ENCODE measurements at places on chromosomes 6 and 20.

DNA sequence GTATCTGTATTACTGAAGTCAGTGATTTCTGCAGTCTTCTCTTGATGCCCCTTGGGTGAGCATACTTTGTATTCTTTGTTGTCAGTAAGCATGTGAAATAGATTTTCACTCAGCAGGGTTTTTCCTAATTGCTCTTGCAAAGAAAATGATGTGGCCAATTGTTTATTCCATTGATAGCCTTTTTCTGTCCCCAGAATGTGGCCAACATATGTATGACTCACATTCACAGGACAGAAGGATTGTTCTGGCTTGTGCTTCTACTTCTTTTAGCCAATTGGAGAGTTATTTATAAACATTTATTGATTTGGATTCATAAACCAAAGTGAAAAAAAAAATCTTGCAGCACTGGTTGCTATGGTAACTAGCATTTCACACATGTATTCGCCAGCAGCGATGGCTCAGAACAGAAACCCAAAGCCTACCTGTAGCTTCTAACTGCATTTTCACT lies 54.4 kb upstream of the RBM24 start:
- no peak for DNase-seq

DNA sequence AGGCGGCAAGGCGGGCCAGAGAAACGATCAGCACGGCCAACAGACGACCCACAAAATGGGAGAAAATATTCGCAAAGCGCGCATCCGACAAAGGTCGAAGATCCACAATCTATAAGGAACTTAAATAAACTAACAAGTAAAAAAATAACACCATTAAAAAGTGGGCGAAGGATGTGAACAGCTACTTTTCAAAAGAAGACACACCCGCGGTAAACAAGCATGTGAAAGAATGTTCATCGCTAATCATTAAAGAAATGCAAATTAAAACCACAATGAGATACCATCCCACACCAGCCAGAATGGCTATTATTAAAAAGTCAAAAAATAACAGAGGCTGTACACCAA lies 117.8 kb upstream of the SIRPA start:
- DNase-seq = no peak

DNA sequence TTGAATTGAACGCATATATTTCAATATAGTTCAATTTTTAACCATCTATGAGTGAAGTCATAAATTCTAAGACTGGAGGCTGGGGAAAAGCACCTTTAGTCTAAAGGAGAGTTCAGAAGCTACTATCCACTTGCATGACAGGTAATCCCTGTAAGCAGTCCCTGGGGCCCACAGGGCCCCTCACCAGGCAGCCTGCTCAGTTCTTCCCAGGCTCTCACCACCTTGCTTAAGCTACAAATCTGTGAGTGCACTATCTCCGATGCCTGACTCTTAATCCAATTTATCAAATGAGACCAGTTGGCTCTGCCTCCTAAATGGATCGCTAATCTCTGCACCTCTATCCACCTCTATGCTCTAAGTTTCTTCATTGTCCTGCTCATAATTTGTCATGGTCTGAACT lies 413.8 kb downstream of the PTPRT start:
- DNase-seq = no peak

GRCh38 chr20:39462416-39462945 lies 500.3 kb downstream of the DHX35 start:
- no peak for DNase-seq

GRCh38 chr20:11101243-11101642 lies 427.4 kb upstream of the JAG1 start:
- no peak for DNase-seq

DNA sequence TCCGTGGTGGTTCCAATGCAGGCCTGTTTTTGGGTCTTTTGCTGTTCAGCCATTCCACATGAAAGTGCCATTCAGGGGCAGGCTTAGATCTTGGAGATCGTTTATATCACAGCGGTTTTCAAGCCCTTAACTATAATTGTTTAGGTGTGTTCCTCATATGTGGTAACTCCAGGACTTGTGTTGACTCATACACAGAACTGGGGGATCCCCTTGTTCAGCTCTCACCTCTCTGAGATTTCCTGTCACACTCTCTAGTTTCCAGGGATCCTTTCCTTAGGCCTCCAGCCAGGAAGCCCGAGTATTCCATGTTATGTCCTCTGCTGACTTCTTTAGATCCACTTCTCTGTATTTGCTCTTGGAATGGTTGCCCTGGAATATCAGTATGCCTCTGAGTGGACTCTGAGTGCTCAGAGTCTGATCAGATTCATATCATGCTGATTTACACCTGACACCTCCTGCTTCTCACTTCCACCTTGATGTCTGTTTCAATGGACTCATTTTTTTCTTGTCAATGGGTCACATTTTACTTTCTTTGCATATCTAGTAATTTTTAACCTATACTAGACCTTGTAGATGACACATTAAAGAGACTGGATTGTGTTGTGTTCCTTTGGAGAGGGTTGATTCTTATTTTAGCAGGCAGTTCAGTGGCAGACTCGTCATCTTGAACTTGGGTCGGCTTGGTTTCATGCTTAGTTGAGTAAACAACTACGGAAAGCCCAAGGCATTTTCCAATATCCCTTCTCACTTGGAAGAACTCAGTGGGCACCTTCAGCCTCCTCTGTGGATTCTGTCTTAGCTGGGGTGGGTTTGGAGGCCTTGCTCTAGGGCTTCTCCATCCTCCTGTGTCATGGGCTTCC lies 13.1 kb downstream of the NTSR1 start:
- no peak for DNase-seq

- no peak for DNase-seq
Observed at GRCh38 chr20:55784036-55784435, 221.3 kb downstream of the CBLN4 start.

GRCh38 chr20:61979701-61980635 lies 85.7 kb downstream of the TAF4 start:
- DNase-seq = no peak

DNA sequence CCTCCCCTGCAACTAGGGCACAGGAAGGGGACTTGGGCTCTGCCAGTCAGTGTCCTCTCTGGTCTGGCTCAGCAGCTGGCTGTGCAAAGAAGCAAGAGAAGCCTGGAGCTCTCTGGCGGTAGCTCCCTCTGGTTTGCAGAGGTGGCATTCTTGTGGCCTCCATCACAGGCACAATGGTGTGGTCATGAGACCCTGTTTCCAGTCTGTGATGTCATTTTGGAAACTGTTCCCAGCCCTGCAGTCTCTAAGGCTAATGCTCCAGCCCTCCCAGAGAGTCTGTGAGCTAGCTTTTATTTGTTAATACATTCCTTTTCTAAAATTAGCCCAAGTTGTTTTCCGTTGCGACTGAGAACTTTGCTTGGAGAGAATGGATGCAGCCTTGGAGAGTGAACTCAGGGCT lies 69.5 kb upstream of the FOXQ1 start:
- DNase-seq = no peak

DNA sequence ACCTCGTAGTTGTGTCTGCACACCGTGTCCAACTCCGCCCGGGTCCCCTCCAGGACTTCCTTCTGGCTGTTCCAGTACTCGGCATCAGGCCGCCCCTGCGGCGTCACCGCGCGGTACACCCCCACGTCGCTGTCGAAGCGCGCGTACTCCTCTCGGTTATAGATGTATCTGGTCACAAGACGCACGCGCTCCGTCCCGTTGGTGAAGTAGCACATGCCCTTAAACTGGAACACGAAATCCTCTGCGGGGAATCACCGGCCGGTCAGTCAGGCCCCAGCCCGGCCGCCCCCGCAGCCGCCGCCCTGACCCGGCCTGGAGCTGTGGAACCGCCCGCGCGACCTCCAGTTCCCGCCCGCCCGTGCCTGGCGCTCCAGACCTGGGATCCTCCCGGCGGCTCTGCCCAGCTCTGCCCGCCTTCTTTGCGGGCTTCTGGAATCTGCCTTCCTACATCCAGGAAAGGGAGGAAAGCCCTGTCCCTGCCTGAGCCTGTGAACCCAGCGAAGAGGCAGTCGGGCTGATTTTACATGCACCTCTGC lies 1.6 kb downstream of the HLA-DQB1 start:
- DNase-seq = no peak

- no peak for DNase-seq
Observed at GRCh38 chr20:33606118-33606771, 55.9 kb upstream of the C20orf144 start.

DNA sequence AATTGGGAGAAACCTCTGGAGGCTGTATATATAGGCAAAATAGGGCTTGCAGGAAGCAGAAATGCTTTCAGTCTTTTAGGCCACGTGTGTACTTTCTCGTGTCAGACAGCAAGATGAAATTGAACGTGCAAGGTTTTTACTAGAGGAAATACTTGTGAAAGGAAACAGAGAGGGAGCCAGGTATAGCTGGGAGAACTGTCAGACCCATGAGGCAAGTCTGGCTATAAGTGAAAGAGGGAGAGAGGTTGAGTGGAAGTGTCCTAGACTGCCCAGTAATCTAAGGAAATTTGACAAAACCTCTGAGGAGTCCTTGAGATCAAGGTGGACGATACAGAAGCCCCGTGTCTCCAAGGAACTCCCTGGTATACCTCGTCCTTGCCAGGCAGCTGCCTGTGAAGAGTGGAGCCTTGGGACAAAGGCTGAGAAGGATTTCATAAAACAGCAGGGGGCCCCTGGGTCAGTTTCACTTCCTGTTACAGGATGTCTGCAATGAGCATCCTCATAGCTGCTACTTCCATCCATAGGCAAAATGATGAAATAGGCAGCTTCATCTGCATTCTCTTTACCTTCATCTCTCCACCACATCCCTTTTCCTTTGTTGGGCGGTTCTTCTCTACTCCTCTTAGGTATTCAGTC lies 114.4 kb upstream of the MAP3K7 start:
- no peak for DNase-seq

DNA sequence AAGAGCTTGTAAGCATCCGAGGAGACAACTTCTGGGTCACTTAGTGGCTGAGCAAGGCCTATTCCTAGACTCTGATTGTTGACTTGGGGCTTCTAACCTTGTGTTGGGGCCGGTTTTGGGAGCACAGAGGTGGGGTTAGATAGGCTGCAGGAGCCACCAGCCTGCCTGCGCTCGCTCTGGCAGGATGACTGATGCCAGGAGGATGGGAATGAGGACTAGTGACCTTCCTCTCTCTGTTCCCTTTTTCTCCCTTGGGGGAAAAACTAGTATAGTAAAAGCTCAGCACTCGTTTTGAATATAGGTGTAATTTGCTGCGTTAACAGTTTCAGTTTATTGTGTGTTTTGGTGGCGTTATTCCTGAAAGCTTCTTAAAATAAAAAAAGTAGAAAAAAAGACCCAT lies 141.5 kb downstream of the ARID1B start:
- DNase-seq = no peak

DNA sequence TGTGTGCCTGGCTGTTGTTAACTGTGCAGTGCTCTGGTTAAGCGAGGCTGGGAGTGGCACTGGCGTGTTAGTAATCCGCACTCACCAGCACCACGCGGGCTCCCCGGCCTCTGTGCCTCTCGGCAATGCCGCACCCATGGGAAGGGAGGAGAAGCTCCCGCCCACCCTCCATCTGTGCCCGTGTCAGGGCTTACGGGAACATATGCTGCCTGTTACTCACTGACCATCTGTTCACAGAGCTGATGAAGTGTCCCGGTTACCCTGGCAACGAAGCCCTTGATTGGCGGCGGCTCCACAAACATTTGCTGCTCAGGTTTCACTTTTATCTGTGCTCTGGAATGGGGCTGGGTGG lies 114.7 kb downstream of the PSMB1 start:
- peak; percentile 75 for DNase-seq

DNA sequence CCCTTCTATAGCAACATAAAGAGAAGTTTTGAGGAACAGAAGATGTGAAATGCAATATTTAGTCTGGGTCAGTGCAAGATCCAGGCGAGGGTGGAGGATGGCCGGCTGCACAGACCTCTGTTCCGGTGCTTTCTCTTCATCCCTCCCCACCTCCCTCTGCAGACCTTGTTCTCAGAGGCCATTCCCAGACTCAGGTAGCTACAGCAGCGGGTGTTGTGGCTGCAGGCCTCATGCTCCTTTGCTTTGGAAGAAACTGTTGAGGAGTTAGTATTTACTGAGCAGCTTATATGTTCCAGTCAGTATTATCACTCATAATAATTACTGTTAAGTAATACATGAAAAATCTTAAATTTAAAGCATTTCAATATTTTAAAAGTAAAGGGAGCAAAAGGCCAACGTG lies 1.7 kb downstream of the BTN3A3 start:
- DNase-seq = no peak

- DNase-seq = no peak
Observed at GRCh38 chr6:7473805-7474719, 67.4 kb upstream of the DSP start.

DNA sequence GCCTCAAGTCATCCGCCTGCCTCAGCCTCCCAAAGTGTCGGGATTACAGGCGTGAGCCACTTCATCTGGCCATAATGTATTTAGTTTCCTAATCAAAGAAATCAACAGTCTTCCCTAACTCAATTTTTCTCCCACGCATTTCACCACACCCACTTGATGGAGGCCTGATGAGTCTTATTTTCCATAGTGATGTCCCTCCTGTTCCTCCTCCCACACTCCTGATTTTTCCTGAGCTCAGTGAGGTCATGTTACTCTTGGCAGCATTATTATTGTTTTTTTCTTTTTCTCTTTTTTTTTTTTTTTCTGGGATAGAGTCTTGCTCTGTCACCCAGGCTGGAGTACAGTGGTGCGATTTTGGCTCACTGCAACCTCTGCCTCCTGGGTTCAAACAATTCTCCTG lies 8.9 kb downstream of the ABRACL start:
- no peak for DNase-seq

GRCh38 chr20:49508435-49509199 lies 26.1 kb upstream of the KCNB1 start:
- DNase-seq = peak; percentile 36

- no peak for DNase-seq
Observed at GRCh38 chr6:34055223-34055933, 90.5 kb downstream of the GRM4 start.

GRCh38 chr6:43806043-43806757 lies 36.2 kb downstream of the VEGFA start:
- no peak for DNase-seq

DNA sequence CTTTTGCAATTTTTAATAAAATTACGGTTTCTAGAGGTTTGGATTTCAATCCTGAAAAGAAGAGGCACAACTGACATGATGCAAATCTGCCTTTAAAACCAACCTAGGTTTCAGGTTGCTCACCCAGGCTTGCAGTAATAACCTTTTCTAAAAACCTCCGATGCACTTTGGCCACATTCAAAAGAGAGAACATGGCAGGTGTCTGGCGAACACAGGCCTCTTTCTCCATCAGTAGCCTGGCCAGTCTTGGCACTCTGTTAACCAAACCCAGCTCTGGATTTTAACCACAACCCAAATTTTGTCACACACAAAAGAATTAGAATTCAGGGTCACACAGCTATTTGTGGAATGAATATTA lies 55.8 kb upstream of the MAFB start:
- no peak for DNase-seq

DNA sequence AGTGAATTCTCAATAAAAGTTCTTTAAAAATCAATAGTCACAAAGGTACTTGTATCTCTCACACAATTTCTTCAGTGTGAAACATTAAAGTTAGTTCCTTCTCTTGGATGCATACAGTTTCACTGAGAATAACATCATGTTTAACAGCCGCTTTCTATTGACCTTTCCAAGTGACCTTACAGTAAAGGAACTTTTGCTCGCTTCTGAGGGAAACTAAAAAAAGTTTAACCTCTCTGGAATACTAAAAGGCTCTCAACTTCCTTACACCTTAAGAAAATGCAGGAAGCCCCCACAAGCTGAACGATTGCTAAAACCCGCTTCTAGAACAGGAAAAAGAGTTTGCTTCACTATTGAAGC lies 1.3 kb downstream of the RRAGD start:
- no peak for DNase-seq

GRCh38 chr6:12010635-12011275 lies 1.4 kb upstream of the HIVEP1 start:
- DNase-seq = no peak

GRCh38 chr6:22873513-22874136 lies 304.3 kb downstream of the HDGFL1 start:
- DNase-seq = no peak

- no peak for DNase-seq
Observed at GRCh38 chr6:94300424-94301144, 881.2 kb upstream of the EPHA7 start.

Data from amygdala (tissue), 56 donors.